Heart left ventricle (tissue), 16 donors: ENCODE measurements at places on chromosomes 6 and 20.

DNA sequence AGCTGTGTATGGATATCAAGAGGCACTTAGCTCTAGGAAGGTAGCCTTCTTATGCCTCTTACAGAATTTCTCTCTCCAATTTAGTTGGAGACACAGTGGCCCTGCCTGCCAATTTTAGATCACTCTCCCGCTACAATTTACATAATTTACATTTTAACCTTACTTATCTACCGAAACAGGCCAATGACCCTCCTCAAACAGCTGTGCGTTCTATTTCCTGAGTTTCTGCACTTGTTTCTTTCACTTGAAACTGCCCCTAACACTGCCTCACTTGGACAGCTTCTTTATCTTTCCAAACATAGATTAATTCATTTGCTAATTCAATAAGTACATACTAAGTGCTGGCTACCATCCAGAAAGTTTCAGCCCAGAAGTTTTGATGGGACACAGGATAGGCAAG, 52.9 kb upstream of the HDDC2 start:
- DNase-seq: no peak

GRCh38 chr6:25327432-25327831, 48.3 kb downstream of the CARMIL1 start:
- DNase-seq: no peak

DNA sequence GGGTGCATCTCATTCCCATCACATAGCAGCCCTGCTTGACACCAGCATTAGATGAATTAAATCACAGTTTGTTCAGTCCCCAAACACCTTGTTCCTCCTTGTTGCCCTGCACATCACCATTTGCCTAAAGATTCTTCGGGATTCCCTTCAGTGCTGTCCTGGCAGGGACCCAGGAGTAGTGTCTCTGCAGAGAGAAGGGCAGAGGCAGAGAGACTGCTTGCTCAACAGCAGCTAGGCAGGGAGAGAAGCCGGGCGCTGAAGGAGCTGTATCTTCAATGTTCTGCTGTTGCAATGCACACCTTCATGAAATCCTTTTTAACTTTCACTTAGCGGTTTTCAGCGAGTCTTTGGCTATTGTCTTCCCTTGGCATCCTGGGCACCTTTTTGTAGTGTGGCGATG, 362.9 kb downstream of the FARS2 start:
- no peak for DNase-seq

DNA sequence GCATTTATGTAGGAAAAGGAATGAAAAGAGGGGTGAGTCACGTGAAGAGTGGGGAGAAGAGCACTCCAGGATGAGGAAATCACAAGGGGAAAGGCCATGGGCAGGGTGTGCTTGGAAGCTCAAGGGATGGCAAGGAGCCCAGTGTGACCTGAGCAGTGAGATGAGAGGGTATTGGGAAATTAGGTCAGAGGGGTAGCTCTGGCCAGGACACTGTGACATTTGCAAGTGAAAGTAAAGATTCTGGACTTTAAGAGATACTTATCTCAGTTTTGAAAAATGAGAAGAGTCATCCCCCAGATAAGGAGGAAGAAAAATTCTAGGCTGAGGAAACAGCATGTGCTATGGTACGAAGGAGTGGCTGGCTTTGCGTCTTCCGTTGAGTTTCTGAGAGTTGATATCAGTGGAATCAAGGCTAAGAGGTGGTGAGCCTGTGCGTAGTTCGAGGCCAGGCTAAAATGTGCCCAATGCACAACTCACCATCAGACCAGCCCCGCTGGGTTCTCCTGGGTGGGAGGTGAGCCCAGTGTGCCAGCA, 79.9 kb downstream of the GCLC start:
- DNase-seq: no peak

- no peak for DNase-seq
Measured at GRCh38 chr6:157690441-157691210, 132.4 kb upstream of the SNX9 start.
